ENCODE measurements at places on chromosomes 5 and 9. TPM values are rescaled to one million over a fixed set of nuclear protein-coding genes. Genes with fewer than 3 reads are reported as not detected.

CCDC152 gene
- 1.6 TPM for total RNA-seq

STKLD1 gene
- total RNA-seq: 1.0 TPM

ATOSB gene
- total RNA-seq: 4.7 TPM

MYO10 gene
- 27.1 TPM for total RNA-seq

MEIKIN gene
- 0.52 TPM for total RNA-seq

FAM221B gene
- total RNA-seq: not detected

OBP2B gene
- not detected for total RNA-seq

STPG3 gene
- total RNA-seq: not detected

C5orf52 gene
- not detected for total RNA-seq

ORM2 gene
- not detected for total RNA-seq

ZNF782 gene
- 5.2 TPM for total RNA-seq

LCN9 gene
- not detected for total RNA-seq

SPAG8 gene
- 0.52 TPM for total RNA-seq

NUDT12 gene
- 11.0 TPM for total RNA-seq

TEX48 gene
- not detected for total RNA-seq

CHSY3 gene
- 12.5 TPM for total RNA-seq

SOHLH1 gene
- under 0.01 TPM for total RNA-seq

All from skeletal muscle tissue (tissue), 5 donors.